ENCODE measurements at places on chromosomes 11 and 22. TPM values are rescaled to one million over a fixed set of nuclear protein-coding genes. Genes with fewer than 3 reads are reported as not detected.

The OR51B4 gene
- polyA plus RNA-seq = not detected

The GLYATL1 gene
- not detected for polyA plus RNA-seq

GRCh38 chr22:33832558-33833151 lies 87.6 kb downstream of the LARGE1 start:
- peak; percentile 84 for DNase-seq

- no peak for DNase-seq
These were observed 1.7 kb upstream of the TNNT3 start for GRCh38 chr11:1917523-1918435.
